ENCODE measurements at places on chromosomes 5 and 9.
A peak's percentile ranks its signal among the peaks of the same experiment; 100 is the strongest.

DNA sequence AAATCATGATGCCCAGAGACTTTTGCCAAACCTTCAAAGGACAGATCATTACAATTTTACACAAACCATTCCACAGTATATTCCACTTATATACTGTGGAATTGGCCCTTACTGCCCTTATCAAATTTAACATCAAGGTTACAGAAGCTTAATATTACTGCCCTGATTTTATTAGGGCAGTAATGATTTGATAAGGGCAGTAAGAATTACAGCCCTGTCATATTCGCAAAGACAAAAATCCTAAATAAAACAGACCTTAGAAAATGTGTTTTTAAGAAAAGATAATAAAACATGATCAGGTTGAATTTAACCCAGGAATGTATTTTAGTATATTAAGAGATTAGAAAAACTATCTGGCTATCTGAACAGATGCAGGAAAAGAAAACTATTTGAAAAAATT lies 7.7 kb upstream of the TMEM161B start:
- DNase-seq: no peak

- peak; percentile 84 for DNase-seq
Measured at GRCh38 chr9:32579706-32580331, 6.9 kb upstream of the NDUFB6 start.

- no peak for DNase-seq
Measured at GRCh38 chr5:39624268-39624886, 199.6 kb upstream of the DAB2 start.

DNA sequence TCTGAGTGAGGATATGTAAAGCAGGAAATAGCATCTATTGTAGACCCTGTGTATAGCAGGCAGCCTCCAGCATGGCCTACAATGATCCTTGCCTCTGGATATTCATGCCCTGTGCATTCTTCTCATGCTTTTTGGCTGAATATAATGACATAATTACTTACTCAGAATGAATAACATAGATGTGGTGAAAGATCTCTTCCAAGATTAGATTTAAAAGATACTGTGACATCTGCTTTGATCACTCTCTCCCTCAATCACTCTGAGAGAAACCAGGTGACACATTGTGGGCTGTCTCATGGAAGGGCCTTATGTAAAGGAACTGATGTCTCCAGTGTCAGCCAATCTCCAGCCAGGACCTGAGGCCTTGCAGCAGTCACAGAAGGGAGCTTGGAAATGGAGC lies 376.7 kb downstream of the DNAH5 start:
- no peak for DNase-seq

DNA sequence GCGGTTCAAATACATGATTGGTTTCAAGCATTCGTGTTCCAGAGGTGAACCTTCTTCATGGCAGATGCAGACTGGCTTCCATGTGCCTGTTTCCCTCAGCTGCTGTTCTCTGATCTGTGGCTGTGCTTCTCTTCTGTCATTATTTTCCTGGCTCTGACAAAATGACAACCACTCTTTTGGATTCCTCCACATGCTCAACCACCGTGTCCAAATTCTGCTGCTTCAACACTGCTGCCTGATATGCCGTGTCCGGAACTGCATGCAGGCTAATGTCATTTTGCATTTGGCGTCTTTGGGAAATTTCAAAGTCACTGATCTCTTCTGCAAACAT lies 368.7 kb upstream of the ZNF608 start:
- no peak for DNase-seq

DNA sequence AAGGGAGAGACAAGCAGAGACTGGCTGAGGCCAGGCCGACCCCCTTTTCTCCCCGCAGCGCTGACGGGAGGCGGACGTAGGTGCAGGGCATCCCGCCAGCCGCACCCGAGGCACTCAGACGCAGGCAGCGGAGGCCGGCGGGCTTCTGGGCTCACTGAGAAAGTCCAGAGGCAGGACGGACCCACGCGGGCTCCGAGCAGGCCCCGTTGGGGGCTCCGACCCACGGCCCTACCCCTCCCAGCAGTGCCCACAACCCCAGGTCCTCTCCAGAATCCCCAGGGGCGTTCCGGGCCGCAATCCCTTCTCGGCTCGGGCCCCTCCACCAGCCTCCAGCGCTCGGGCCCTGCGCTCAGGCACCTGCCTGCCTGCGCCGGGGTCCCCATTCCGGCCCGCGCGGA lies 543 bp downstream of the MTMR12 start:
- peak; percentile 50 for DNase-seq

DNA sequence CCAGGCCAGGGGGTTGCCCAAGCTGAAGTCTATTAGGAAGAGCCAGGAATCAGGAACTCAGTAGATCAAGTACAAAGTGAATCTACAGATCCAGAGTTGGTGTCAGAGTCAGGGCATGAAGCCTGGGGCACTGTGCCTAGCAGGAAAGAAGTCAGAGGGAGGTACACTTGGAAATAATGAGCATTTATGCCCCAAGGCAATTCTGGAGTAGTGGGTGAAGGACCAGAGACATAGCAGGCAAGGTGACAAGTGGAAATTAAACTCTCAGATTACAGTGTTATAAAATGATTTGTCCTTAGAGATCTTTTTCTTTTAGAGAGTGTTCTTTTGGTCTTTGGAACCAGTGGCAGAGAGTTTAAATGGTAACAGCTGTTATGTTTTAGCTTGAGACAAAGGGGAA lies 138.0 kb downstream of the ADAMTSL1 start:
- no peak for DNase-seq

DNA sequence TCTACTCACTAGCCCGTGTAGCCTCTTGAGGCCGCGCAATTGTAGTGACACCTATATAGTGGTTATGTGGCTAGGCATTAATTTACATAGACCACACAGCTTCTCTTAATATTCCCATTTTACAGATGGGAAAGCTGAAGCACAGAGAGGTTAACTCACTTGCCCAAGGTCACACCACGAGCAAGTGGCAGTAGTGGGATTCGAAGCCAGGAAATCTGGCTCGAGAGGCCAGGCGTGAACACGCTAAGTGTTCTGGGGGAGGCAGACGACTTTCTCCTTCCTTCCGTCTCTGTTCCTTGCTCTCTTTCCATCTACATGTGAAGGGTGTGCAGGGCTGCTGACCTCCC lies 49.8 kb upstream of the IER5L start:
- DNase-seq: no peak

GRCh38 chr5:170132269-170132975 lies 26.7 kb downstream of the FOXI1 start:
- DNase-seq: no peak

GRCh38 chr9:38172586-38172985 lies 103.6 kb upstream of the SHB start:
- no peak for DNase-seq

DNA sequence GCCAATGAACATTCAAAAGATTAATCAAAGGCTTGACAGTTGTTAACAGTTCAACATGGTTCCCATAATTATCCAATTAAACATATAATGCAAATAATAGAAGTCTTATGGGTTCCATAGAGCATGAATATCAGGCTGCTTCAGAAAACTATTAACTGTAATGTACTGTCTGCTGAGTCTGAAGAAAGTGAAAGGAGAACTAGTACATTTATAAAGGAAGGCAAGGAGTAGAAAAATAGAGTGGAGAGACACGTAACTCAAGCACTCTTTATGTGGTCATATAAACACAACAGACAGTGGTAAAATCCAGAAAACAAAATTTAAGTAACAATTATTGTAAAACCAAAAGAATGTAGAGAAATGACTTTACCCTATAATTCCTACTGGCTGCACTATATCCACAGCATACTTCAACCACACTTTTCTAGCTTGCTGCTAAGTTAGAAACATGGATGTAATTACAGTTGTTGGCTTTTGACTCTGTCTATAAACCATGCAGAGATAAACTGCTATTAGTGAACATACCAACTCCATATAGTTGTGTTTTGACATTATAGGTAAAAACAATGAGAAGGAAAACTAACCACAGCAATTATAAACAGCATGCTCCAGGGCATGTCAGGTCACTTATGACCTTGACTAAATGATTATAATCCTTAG lies 32.7 kb downstream of the NFIB start:
- no peak for DNase-seq

- DNase-seq: no peak
Measured at GRCh38 chr5:132215329-132215728, 12.3 kb downstream of the P4HA2 start.

DNA sequence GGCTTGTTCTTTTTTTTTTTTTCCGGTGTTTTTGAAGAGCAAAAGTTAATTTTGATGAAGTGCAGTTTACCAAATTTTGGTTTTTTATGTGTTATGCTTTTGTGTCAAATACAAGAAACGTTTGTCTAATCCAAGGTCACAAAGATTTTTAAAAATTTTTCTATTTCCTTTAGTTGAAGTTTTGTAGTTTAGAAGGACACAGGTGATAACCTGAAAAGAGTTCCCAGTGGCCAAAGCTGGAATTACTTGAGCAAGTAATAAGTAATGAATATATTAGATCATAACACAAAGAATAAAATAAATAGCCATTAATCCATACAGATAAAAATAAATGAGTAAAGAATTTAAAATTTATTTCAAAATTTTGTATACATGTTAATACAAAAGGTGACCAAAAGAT lies 71.5 kb downstream of the FCHO2 start:
- DNase-seq: no peak

GRCh38 chr5:169424279-169424655 lies 123.3 kb upstream of the SLIT3 start:
- no peak for DNase-seq

DNA sequence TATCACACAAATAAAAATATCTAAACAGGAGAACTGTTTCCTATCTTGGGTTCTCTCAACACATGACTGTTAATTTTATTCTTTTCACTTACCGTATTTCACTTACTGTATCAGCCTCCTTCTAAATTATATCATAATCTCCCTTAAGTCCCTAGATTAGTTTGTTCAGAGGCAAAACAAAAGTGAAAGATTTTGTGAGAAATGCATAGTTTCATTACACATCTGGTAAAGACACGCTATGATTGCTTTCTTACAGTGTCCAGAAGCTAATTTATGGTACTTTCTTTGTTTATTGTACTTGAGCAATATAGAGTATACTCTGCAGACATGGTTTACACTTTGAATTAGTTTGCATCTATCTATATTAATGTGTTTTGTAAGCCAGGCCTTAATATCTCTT lies 159.7 kb upstream of the TLX3 start:
- DNase-seq: no peak

- no peak for DNase-seq
Measured at GRCh38 chr9:115261656-115262081, 143.7 kb upstream of the TNC start.

- no peak for DNase-seq
Measured at GRCh38 chr9:34630402-34631154, 1.7 kb upstream of the ARID3C start.

DNA sequence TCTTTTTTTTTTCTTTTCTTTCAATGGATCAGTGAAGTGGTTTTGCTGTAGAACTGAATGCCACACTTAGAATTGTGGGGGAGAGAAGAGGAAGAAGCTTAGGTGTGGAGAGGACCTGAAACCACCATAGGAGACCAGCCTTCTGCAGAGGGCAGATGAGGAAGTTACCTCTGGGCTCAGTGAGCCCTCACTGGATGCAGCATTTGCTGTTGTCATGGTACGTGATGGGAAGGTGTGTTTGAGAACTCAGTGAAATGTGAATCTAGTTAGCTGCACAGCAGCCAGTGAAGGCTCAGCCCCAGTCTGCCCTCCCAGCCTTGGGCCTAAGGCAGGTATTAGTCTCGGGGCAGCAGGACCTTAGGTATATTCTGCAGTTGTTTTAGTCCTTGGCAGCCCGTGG lies 17.5 kb downstream of the CYFIP2 start:
- no peak for DNase-seq

DNA sequence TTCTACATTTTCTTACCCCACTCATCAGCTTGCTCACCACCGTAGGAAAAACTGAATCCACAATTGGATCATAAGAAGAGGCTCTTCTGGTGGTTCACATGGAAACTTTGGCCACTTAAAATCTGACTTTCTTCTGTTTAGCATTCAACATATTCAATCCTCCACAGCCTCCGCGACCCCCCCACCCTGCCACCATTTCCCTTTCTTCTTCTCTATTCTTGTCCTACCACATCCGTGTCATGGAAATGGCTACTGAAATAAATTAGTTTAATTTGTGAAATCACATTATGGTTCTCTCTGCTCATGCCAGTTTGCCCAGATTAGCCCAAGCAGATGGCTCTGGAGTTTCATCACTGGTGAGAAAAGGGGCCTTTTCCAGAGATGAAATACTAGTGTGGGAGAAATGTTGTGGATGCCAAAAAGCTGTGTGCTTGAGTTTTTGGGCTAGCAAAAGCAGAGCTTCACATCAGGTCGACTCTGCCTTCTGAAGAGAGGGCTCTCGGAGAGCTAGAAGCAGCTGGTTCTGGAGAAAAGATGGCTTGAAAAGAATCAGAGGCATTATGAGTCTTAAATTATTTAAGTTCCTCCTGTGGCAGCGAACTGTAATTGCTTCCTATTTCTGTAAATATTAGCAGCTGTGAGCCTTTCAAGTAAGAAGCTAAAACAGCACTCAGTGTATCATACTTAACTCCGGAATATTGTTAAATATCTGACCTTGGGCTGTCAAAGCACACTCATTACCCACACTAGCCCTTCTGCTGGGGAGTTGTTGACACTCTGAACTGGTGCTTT lies 107.1 kb downstream of the MAT2B start:
- no peak for DNase-seq

GRCh38 chr5:69331528-69332445 lies 814 bp downstream of the CCDC125 start:
- DNase-seq: no peak

DNA sequence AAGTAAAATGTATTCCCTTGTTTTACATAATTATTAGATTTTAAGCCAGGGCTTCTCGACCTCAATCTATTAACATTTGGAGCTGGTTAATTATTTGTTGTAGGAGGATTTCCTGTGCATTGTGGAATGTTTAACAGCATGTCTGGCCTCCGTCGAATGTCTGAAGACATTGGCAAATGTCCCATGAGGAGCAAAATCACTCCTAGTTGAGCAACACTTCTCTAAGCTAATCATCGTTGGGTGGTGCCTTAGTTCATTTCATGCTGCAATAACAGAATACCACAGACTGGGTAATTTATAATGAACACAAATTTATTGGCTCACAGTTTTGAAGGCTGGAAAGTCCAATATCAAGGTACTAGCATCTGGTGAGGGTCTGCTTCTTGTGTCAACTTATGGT lies 13.4 kb upstream of the VPS13A start:
- DNase-seq: no peak

DNA sequence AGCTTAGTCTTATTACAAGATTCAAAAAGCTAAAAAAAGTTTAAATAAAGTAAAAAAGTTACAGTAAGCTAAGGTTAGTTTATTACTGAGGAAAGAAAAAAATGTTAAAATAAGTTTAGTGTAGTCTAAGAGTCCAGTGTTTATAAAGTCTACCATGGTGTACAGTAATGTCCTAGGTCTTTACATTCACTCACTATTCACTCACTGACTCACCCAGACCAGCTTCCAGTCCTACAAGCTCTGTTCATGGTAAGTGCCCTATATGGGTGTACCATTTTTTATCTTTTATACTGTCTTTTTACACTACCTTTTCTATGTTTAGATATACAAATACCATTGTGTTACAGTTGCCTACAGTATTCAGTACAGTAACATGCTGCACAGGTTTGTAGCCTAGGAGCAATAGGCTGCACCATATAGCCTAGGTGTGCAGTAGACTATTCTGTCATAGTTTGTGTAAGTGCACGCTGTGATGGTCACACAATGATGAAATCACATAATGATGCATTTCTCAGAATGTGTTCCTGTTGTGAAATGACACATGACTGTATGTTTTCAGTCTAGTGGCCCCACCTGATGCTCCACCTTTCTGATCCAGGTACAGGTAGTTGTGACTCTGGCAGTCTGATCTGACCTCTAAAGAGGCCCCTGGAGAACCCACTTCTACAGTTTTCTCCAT lies 45.7 kb downstream of the SNX18 start:
- DNase-seq: no peak
